ENCODE measurements at places on chromosomes 4 and X. TPM values are rescaled to one million over a fixed set of nuclear protein-coding genes. Genes with fewer than 3 reads are reported as not detected.

GRCh38 chrX:155956649-155957048, 40.8 kb upstream of the IL9R start:
- no peak overlapping the region for H3K4me3 ChIP-seq
- no peaks in the 10 kb centered on the region for H3K27me3 ChIP-seq
- no peaks in the 10 kb centered on the region for H3K4me1 ChIP-seq
- no peaks in the 10 kb centered on the region for H3K36me3 ChIP-seq
- H3K27ac ChIP-seq = no peak overlapping the region

The ZNF630 gene
- total RNA-seq = 3.0 TPM

GRCh38 chr4:4861390-4862018, 2.0 kb downstream of the MSX1 start:
- H3K36me3 ChIP-seq = peaks cover 2% of the 10 kb centered on the region
- H3K4me3 ChIP-seq = peak overlapping the region; percentile 88
- no peaks in the 10 kb centered on the region for H3K27me3 ChIP-seq
- peaks cover 4% of the 10 kb centered on the region for H3K4me1 ChIP-seq

The GABRE gene
- total RNA-seq = 0.18 TPM

The SSX4 gene
- total RNA-seq = 0.15 TPM

GRCh38 chrX:27968878-27969277, 12.4 kb downstream of the DCAF8L1 start:
- no peak overlapping the region for H3K27ac ChIP-seq
- no peaks in the 10 kb centered on the region for H3K36me3 ChIP-seq
- DNase-seq = no peak

- no peak for DNase-seq
- no peaks in the 10 kb centered on the region for H3K27me3 ChIP-seq
- no peak overlapping the region for H3K4me3 ChIP-seq
- H3K36me3 ChIP-seq = no peaks in the 10 kb centered on the region
- H3K4me1 ChIP-seq = no peaks in the 10 kb centered on the region
- H3K27ac ChIP-seq = no peak overlapping the region
These were observed 160.0 kb upstream of the ARX start for GRCh38 chrX:25175743-25176142.

- H3K4me3 ChIP-seq = no peak overlapping the region
- no peaks in the 10 kb centered on the region for H3K36me3 ChIP-seq
- H3K4me1 ChIP-seq = peaks cover 4% of the 10 kb centered on the region
- H3K27ac ChIP-seq = no peak overlapping the region
These were observed 47.7 kb downstream of the DDX3X start for GRCh38 chrX:41381685-41382084.

- H3K27me3 ChIP-seq = no peaks in the 10 kb centered on the region
- no peaks in the 10 kb centered on the region for H3K4me1 ChIP-seq
- no peak overlapping the region for H3K27ac ChIP-seq
- H3K4me3 ChIP-seq = no peak overlapping the region
These were observed 18.1 kb downstream of the OFD1 start for GRCh38 chrX:13752646-13753045.

GRCh38 chrX:76148041-76148665, 24.7 kb upstream of the PBDC1 start:
- peak overlapping the region; percentile 25 for H3K4me3 ChIP-seq
- H3K27ac ChIP-seq = peak overlapping the region; percentile 68
- DNase-seq = no peak

The CTAG2 gene
- total RNA-seq = not detected

DNA sequence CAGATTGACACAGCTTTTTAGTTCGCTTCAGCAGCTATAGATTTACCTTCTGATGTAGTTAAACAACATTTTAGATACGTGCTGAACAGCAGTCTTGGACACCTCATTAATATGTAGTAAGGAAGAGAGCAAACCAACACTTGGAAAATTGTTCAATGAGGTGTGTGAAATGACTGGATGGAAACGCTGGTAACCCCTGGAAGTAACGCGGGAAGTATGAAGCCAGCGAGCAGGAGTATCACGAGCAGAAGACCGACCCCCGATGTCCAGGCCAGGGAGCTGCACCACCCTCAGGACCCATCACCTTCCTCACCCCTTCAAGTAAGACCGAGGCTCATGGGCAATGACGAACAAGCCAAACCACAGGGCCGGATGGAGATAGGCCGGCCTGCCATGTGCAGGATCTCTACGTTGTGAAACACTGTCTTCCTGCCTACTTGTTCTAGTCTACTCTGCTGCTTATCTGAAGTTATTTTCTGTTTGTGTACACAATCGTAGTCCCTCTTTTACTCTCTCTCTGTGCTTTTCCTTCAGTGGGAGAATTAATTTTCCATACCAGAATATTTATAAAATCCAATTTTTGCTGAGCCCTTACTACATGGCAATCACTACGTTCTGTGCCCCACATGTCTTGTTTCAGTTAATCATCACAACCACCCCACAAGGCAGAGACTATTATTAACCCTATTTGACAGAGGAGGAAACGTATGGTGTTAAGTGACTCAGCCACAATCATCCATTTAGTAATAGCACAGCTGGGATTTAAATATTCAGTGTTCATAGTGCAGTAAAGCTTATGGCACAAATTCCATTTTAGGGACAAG, 221.7 kb downstream of the APBB2 start:
- no peak overlapping the region for H3K4me3 ChIP-seq
- H3K4me1 ChIP-seq = no peaks in the 10 kb centered on the region
- no peak overlapping the region for H3K27ac ChIP-seq
- H3K27me3 ChIP-seq = no peaks in the 10 kb centered on the region
- no peaks in the 10 kb centered on the region for H3K36me3 ChIP-seq

- H3K36me3 ChIP-seq = no peaks in the 10 kb centered on the region
- no peaks in the 10 kb centered on the region for H3K27me3 ChIP-seq
- H3K4me3 ChIP-seq = no peak overlapping the region
- DNase-seq = no peak
These were observed 64.8 kb downstream of the TBC1D9 start for GRCh38 chr4:140691369-140691768.

The PAGE2B gene
- not detected for total RNA-seq
